ENCODE measurements at places on chromosomes 6 and 20.

GRCh38 chr6:1906609-1907008 lies 296.9 kb downstream of the FOXC1 start:
- DNase-seq, result no peak

GRCh38 chr6:148538261-148539190 lies 195.9 kb downstream of the SASH1 start:
- DNase-seq, result no peak

DNA sequence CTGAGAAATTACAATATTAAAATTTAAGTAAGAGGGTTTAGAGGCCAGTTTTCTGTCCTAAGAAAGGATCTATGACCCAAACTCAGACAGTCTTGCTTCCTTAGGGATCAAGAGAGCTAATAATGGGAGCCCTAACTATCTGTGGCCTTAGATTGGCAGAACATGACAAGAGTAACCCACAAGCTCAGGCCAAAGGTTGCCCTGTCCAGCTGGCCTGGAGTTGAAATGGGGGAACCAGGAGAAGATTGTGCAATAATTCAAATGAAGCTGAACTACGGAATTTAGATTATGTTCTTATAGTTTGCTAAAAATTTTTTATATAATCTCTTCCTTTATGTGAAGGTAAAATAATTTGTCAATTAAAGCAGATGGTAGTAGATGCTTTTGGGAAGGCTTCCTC lies 26.4 kb downstream of the LAMA4 start:
- no peak for DNase-seq

DNA sequence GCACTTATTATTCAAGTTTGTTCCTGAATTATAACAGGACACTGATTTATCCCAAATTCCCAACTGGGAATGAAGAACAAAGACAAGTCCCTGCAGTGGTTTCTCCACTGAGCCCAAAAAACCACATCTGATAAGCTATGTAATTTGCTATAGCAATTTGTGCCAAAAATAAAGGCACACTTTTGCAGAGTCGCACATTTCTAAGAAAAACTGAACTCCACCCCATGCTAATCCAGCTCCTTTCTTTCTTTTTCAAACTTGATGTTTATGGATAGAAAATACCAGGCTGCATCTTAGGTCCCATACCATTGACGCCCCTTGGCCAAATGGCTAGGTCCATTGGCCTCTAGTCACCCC lies 170.2 kb upstream of the CITED2 start:
- no peak for DNase-seq

DNA sequence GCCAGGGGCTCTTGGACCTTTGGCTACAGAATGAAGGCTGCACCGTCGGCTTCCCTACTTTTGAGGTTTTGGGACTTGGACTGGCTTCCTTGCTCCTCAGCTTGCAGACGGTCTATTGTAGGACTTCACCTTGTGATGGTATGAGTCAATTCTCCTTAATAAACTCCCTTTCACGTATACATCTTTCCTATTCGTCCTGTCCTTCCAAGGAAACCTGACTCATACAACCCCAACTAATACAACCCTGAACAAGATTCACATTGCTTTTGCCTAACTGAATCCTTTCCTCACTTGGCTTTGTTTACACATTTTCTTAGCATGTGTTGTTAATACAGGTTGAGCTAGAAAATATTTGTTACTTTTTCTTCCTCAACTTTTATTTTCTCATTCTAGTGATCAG lies 21.9 kb downstream of the TBXT start:
- DNase-seq, result no peak

DNA sequence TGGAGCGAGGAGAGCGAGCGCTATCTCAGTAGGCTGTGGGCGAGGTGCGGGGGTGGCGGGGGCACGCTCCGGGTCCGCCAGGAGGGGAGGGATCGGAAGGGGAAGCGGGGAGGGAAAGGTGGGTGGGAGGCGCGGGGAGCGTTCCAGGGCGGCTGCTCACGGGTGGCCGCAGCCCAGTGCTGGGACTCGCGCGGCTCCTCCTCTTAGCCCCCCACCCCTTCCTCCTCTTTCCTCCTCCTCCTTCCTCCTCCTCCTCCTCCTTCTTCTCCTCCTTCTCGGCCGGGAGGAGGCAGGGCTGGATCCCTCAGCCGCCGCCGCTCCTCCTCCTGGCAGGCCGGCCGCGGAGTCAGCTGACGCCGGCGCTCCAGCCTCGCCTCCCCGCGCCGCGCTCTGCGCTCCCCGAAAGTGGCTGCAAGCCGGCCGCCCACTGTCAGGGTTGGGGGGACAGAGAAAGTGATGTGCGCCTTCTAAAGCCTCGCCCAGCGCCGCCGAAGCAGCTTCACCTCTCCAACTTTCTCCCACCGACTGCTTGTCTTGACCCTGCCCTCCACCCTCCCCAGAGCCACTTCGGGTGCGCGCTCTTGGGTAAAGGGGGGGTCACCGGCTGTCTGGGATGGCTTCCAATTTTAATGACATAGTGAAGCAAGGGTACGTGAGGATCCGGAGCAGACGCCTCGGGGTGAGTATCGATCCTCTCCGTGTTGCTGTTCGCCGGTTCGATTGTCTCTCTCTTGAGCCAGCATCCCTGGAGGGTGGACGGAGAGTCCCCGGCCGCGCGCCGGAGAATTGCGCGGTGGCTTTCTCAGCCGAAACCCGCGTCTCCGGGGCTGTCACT lies at the start of gene DOK5:
TSS of gene DOK5 (plus strand) at position 260 of the 835 bp plus-strand sequence. CDS start at position 614, 354 bp downstream.
- DNase-seq, result no peak

GRCh38 chr6:85464260-85464644 lies 14.4 kb downstream of the NT5E start:
- no peak for DNase-seq

DNA sequence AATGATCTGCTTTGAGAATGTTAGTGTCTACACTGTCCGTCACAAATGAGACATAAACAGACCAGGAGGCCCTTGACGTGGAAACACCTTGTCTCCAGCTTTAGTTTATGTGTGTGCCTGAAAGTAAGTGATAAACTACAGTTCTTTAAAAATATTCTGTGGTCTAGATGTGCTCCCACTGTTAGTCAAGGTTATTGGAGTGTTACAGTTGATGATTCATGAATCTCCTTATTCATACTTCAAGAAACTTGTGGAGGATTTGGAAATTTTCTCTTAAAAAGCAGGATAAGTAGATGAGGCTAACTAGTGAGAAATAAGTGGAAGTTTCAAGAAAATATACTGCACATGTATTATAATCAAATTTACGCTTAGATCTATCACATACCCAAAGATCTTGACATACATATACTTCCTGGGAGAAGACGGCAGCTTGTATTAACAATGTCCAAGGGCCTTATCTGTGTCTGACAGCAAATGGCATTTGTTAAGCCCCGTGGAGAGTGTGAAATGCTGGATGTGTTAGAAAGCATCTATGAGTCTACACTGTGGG lies 90.5 kb upstream of the MBOAT1 start:
- no peak for DNase-seq

- DNase-seq, result no peak
Observed at GRCh38 chr6:159826968-159827647, 27.0 kb downstream of the PNLDC1 start.

DNA sequence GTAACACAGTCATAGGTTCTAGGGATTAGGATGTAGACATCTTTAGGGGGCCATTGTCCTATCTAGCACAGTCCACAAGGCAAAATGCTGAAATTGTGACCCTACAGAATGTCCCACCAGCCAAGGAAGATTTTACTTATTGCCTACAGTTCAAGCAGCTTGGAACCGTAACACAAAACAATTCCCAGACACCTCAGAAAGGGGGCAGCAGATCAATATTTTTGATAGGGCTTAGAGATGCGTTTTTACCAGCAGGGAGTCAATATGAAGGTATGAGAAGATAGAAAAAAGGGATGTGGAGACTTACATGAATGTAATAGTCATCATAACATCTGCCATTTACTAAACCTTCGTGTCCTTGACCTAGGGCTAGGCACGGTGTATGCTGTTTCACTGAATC lies 81.0 kb downstream of the TMEM170B start:
- no peak for DNase-seq

GRCh38 chr20:63086421-63087235 lies 79.9 kb upstream of the BHLHE23 start:
- no peak for DNase-seq

- DNase-seq, result no peak
Observed at GRCh38 chr6:3210024-3210610, 17.3 kb downstream of the TUBB2B start.

DNA sequence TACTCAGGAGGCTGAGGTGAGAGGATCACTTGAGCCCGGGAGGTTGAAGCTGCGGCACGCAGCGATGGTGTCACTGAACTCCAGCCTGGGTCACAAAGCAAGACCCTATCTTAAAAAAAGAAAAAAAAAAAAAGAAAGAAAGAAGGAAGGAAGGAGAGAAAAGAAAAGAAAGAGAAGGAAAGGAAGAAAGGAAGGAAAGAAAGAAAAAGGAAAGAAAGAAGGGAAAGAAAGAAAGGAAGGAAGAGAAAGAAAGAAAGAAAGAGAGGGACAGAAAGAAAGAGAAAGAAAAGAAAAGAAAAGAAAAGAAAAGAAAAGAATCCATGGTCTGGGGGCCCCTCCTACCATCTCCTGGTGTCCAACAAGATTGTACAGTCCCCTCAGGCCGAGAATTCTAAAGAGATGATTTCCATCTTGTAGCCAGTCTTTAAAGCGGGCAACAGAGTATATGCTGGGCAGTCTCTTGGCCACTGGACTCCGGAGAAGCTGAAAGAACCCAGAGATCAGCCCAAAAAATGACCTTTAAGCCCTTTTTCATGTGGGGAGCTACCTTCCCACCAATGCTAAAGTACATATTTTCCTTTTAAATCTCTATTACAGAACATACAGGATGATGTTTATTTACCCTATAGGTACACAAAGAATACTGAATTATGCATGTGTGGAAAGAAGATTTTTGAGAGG lies 23.7 kb upstream of the RBL1 start:
- DNase-seq, result no peak

DNA sequence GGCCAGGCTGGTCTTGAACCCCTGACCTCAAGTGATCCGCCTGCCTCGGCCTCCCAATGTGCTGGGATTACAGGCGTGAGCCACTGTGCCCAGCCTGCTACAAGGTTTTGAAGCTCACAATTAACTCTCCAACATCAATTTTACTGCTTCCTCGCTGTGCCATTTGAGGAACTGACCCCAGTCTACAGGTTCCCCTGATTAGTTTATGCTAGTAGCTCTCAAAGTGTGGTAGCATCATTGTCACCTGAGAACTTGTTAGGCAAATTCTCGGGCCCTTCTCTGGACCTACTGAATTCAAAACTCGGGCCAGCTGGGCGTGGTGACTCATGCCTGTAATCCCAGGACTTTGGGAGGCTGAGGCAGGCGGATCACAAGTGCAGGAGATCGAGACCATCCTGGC lies 49.4 kb downstream of the MCUR1 start:
- DNase-seq, result no peak

- no peak for DNase-seq
Observed at GRCh38 chr6:144285798-144286502, 815 bp downstream of the UTRN start.

DNA sequence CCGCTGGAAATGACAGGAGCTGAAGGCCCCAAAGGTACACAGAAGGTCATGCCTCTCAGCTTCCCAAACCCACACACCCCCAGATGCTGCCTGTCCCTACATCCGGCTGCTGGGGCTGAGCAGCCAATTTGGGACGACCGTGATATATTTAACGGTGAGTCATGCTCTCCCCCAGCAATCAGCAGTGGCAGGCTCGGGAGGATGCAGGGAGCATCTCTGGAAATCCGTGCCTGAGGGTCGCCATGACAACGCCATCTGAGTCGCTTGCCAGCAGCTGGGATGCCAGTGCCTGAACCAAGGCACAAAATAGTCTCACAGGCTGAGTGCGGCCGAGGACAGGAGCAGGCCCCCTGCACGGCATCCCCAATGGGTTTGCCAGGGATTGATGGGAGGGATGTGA lies 57.9 kb downstream of the KCNB1 start:
- DNase-seq, result no peak

DNA sequence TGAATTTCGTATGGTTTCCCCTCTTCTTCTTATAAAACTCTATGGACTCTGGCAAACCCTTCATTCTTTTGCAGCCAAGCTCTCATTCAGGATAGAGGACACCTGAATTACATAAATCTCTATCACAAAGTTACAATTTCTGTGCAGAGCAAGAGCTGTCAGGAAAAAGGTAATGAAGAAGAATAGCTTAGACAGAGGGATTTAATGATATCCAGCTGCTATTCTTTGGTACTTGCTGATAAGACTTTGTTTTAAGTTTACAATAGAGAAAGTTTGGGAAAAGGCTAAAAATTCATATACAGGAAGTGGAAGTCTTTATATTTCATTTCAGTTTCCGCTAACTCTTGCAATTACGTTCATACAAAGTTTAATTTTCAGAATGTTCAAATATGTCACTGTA lies 227.0 kb downstream of the FOXC1 start:
- no peak for DNase-seq

- no peak for DNase-seq
Observed at GRCh38 chr20:14114065-14114704, 118.9 kb downstream of the MACROD2 start.

All from esophagus squamous epithelium (tissue), 5 donors.